ENCODE measurements at places on chromosomes 1 and 21. TPM values are rescaled to one million over a fixed set of nuclear protein-coding genes. Genes with fewer than 3 reads are reported as not detected.

C1orf122 gene
- 19.3 TPM for total RNA-seq

COL6A2 gene
- 10.9 TPM for total RNA-seq

KRTAP24-1 gene
- not detected for total RNA-seq

KANK4 gene
- not detected for total RNA-seq

SPATA21 gene
- total RNA-seq = not detected

TRIM45 gene
- 0.67 TPM for total RNA-seq

BROX gene
- 54.0 TPM for total RNA-seq

RWDD3 gene
- total RNA-seq = 18.6 TPM

S100A14 gene
- not detected for total RNA-seq

FOXO6 gene
- not detected for total RNA-seq

LRRC7 gene
- not detected for total RNA-seq

SH3D21 gene
- total RNA-seq = 10.2 TPM

C1orf50 gene
- total RNA-seq = 8.3 TPM

CELA2B gene
- not detected for total RNA-seq

DENND2C gene
- total RNA-seq = 0.31 TPM

AMY1A gene
- not detected for total RNA-seq

CLCA2 gene
- not detected for total RNA-seq

BCAN gene
- not detected for total RNA-seq

ATP1A4 gene
- total RNA-seq = not detected

ABCA4 gene
- total RNA-seq = not detected

SDHB gene
- total RNA-seq = 67.0 TPM

OTUD7B gene
- 9.4 TPM for total RNA-seq

CTNNBIP1 gene
- total RNA-seq = 11.5 TPM

S100A9 gene
- not detected for total RNA-seq

PLEKHN1 gene
- 3.8 TPM for total RNA-seq

UBASH3A gene
- 72.4 TPM for total RNA-seq

SYPL2 gene
- total RNA-seq = not detected

H6PD gene
- total RNA-seq = 15.6 TPM

TMEM35B gene
- total RNA-seq = 30.4 TPM

CD48 gene
- 378 TPM for total RNA-seq

SLC9C2 gene
- not detected for total RNA-seq

GBP6 gene
- total RNA-seq = 0.40 TPM

SRP9 gene
- 226 TPM for total RNA-seq

LHX4 gene
- not detected for total RNA-seq

DIRAS3 gene
- total RNA-seq = not detected

LYST gene
- total RNA-seq = 28.1 TPM

ZSWIM5 gene
- total RNA-seq = 0.31 TPM

PRXL2B gene
- total RNA-seq = 34.6 TPM

AKT3 gene
- total RNA-seq = 18.7 TPM

OR6K3 gene
- total RNA-seq = not detected

CR1 gene
- 0.26 TPM for total RNA-seq

OR2L2 gene
- total RNA-seq = 0.05 TPM

ZNF697 gene
- 0.17 TPM for total RNA-seq

MTARC1 gene
- total RNA-seq = not detected

LTN1 gene
- total RNA-seq = 28.6 TPM

TFAP2E gene
- 0.70 TPM for total RNA-seq

NHLH1 gene
- total RNA-seq = 0.29 TPM

LRRC39 gene
- total RNA-seq = 0.82 TPM

FHAD1 gene
- total RNA-seq = 0.46 TPM

LHX8 gene
- total RNA-seq = not detected

IGSF21 gene
- total RNA-seq = not detected

FAM163A gene
- not detected for total RNA-seq

KIAA1614 gene
- 0.12 TPM for total RNA-seq

NFYC gene
- total RNA-seq = 66.3 TPM

CD1D gene
- not detected for total RNA-seq
